ENCODE measurements at places on chromosomes 12 and 14.

DNA sequence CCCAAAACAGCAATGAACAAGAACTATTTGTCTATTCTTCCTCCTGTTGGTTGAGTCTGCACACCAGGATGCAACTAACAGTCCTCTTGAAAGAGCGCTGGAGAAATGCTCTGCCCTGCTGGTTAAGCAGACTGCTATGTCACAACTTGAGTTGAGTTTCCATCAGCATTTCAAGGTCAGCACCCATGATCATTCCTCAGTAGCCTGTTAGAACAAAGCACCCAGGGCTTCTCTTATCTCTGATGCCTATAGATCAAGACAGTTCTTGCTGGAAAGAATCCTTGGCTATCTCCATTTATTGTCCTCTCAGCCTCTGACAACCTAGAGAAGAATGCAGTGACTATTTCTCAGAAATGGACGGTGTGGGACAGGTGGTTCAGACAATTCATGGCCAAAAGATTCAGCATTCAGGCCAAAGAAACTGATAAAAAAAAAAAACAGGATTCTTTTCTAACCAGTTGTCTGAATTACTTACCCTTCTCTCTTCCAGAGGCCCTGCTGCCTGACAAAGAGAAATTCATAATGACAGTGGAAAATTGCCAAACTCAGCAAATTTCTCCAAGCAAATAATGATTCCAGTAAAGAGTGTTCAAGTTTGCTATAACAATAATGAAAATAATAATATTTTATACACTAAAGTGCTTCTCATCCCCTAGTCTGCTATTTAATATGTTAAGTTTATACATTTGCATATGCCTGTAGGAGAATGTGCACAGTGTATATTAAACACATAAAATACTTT is 306.7 kb downstream of the EMP1 start:
- no peak for DNase-seq

DNA sequence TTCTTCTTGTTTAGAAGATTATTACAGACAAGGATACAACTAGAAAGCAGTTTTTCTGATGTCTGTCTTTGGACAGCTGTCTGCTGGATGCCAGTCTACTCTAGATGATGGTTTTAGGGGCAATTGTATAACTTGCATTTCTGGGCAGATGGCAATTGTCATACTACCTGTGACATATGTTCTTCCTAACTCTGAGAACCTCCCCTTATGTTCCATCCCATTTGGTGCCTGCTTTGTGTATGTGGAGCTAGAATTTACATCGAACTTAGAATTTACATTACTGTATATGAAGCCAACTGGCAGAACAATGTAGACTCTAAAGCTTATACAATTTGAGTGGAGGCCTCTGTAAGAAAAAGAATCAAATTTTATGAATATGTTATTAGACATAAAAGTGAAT is 430.2 kb upstream of the SEL1L start:
- no peak for DNase-seq

- DNase-seq: no peak
Measured at GRCh38 chr12:52050116-52050757, 1.0 kb upstream of the NR4A1 start.

DNA sequence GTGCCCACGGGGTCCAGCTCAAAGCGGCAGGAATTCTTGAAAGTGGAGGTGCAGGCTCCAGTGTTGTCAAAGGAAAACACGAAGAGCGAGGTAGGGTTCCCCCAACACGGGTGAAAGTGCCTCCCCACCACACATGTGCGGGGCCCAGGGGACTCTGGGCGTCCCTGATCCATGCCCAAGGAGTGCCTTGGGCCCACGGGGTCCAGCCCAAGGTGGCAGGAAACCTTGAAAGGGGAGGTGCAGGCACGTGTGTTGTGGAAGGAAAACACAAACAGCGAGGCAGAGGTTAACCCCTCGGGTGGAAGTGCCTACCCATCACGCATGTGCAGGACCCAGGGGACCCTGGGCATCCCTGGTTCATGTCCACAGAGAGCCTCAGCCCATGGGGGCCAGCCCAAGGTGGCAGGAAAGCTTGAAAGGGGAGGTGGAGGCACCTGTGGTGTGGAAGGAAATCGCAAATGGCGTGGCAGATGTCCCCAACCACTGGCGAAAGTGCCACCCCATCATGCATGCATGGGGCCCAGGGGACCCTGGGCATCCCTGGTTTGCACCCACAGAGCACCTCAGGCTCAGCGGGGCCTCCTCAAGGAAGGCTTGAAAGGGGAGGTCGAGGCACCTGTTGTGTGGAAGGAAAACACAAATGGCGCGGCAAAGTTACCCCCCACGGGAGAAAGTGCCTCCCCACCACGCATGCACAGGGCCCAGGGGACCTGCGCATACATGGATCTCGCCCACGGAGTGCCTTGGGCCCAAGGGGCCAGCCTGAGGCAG is 584.6 kb downstream of the ALG10 start:
- DNase-seq: no peak

DNA sequence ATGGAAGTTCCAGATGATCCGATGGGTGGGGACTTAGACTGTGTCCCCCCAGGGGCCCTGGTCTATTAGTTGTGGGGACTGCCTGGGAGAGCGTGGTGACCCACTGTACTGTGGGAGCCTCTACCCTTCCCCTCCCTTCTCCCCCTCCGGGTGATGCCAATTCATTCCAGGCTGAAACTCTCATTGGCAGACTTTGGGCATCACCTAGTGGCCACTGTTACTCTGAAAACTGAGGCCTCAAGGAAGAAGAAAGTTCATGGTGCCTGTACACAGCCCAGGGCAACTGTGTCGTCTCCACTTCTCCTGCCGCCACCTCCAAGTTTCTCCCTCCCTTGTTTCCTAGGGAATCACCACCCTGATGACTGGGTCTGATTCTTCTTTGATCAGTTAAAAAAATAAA is 173.6 kb upstream of the ALG10B start:
- no peak for DNase-seq

GRCh38 chr12:105455261-105455660 is 124.8 kb downstream of the C12orf75 start:
- no peak for DNase-seq

GRCh38 chr14:97594306-97594705 is 797.1 kb downstream of the VRK1 start:
- DNase-seq: no peak

- no peak for DNase-seq
Measured at GRCh38 chr12:6396031-6396430, 12.1 kb downstream of the LTBR start.
